Osteoblast (primary cell): ENCODE measurements at places on chromosomes 13 and 19. TPM values are rescaled to one million over a fixed set of nuclear protein-coding genes. Genes with fewer than 3 reads are reported as not detected.
A peak's percentile ranks its signal among the peaks of the same experiment; 100 is the strongest.

DNA sequence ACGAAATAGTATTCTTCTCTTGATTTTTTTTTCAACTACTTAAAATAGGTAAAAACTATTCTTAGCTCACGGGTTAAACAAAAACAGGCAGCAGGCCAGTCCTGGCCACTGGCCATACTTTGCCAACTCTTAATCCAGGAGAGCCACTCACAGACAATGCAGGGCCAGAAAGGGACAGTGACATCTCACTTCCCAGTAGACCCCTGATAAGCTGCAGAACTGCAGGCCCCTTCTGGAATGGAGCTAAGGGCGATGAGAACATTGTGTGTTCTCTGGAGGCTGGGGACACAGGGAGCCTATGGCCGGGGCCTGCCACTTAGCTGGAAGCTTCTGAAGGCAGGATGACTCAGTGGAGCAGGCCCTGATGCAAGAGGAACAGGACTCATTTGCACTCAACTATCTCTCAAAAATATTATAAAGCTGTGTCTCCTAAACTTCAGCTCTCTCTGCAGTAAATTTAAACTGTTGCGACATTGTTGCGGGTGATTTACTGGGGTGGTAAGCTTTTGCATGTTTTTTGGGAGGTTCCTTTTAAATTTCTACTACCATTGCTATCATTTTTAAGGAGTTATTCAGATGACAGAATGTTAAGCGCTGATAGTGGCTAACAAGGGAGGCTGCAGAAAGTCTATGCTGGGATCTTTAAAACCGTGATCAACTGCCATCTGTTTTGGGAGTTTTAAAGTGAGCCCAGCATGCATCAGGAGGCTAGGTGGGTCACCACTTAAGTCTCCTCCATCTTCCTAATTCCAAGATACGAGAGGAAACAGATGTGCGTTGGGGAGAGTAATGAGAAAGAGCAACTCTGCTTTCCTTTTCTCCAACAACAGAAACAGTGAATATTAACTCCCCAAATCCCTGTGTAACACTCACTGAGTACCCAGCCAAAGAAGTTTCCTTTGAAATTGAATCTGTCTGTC is 33.2 kb upstream of the KATNAL1 start:
- no peaks in the 10 kb centered on the region for H3K36me3 ChIP-seq
- H3K27ac ChIP-seq, result peak overlapping the region; percentile 68
- H3K27me3 ChIP-seq, result no peaks in the 10 kb centered on the region
- H3K4me1 ChIP-seq, result peaks cover 45% of the 10 kb centered on the region

- H3K4me3 ChIP-seq, result peak overlapping the region; percentile 94
- H3K36me3 ChIP-seq, result peaks cover 32% of the 10 kb centered on the region
- H3K27me3 ChIP-seq, result peaks cover 4% of the 10 kb centered on the region
- H3K4me1 ChIP-seq, result peaks cover 10% of the 10 kb centered on the region
Measured at GRCh38 chr19:57321751-57322150, 1.5 kb downstream of the ZNF543 start.

DNA sequence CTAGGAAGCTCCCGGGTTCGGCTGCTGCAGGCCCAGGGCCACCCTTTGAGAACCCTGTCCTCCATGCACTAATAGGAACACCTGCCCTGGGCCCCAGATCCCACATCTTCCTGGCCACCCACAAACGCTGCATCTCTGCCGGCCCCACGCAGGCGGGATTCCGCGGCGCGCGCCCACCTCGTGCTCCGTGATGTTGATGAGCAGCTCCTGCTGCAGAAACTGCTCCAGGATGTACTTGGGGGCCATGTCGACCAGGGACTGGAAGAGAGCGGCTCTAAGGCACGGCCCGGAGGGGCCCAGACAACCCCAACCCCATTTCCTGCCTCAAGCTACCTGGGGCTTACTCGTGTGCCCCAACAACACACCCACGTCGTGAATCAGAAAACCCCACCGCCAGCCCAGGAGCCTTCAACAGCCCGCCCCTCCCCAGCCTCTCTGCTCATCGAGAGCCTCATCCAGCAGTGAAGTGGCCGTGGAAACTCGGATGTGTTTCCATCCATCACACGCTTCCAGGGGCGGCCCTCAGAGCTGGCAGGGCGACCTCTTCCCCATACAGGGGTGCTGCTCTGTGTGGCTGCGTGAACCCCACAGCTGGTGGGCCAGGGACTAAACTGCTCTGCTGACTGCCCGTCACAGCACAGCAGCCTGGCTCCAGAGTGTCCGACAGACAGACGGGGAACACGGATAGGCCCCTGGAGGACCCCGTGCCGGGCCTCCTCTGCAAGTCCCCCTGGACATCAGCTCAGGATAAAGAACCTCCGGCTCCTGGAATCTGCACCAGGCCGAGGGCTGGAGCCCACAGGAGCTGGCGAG is 4.2 kb downstream of the POLR2E start:
- no peak for DNase-seq
- peaks cover 10% of the 10 kb centered on the region for H3K4me1 ChIP-seq
- no peak overlapping the region for H3K4me3 ChIP-seq
- H3K36me3 ChIP-seq, result peaks cover 21% of the 10 kb centered on the region

DNA sequence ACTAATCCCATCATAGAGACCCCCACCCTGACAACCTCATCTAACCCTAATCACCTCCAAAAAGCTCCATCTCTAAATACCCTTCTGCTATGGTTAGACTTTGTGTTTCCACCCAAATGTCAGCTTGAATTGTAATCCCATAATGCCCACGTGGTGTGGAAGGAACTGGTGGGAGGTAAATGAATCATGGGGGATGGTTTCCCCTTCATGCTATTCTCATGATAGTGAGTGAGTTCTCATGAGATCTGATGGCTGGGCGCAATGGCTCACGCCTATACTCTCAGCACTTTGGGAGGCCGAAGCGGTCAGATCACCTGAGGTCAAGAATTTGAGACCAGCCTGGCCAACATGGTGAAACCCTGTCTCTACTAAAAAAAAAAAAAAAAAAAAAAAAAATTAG is 2.6 kb downstream of the VMAC start:
- H3K4me1 ChIP-seq, result peaks cover 13% of the 10 kb centered on the region
- no peak for DNase-seq
- H3K36me3 ChIP-seq, result peaks cover 6% of the 10 kb centered on the region
- H3K27ac ChIP-seq, result no peak overlapping the region
- H3K27me3 ChIP-seq, result no peaks in the 10 kb centered on the region
- H3K4me3 ChIP-seq, result no peak overlapping the region

DNA sequence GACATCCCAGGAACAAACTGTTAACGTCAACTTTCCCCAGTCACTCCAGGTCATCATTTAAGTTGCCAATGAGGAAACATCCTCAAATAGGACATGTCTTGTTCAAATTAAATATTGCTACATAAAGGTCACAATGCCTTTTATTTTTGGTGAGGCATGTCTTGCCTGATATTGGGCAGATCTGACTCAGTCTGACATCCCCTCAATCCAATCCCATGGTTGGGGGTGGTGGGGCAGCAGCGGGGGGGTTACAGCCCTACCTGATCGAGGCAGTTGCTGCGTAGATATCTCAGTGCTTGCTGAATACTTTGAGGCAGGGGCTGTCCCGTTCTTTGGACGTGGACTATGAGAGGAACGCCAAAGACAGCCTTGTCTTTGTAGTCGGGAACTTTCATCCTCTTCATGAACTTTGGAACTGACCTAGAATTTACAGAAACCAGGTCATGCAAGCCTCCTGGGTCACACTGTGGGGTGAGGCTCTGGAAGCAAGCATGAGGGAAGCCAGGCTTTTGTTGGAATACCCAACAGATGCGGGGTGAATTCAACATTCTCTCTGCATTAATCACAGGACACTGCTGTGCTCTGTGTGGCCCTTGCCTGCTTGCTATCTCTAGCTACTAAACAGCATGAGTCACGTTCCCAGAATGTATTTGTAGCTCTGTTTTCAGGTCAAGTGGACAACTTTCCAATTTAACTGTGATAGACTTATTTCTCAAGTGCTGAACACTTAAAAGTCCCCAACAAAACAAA is 109.8 kb downstream of the KL start:
- H3K4me1 ChIP-seq, result peaks cover 21% of the 10 kb centered on the region
- DNase-seq, result peak; percentile 93
- H3K27ac ChIP-seq, result peak overlapping the region; percentile 83
- H3K36me3 ChIP-seq, result peaks cover 75% of the 10 kb centered on the region
- no peaks in the 10 kb centered on the region for H3K27me3 ChIP-seq
- no peak overlapping the region for H3K4me3 ChIP-seq

DNA sequence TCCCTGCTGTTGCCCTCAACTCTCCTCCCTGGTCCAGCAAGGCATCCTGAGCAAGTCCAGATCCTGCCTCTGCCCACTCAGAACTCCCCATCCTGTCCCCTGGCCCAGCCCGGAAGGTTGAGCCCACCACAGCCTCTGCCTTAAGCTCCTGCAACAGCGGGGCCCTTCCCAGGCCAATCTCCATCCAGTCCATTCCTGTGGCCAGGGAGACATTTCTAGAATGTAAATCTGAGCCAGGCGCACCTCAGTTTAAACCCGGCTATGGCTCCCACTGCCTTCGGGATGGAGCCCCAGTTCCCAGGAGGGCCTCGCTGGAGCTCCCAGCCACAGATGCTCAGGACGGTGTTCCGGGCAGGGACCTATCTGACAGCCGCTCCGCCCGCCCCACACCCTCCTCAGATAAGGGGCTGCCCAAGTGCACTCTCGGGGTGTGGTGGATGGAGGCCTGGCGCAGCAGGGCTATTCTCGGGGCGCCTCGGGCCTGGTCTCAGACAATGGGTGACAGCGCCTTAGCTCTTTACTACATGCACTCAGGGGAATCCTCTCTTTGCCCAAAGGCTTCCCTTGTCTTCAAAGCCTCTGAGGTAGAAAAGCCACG is 5.3 kb downstream of the TRAPPC6A start:
- H3K27me3 ChIP-seq, result no peaks in the 10 kb centered on the region
- H3K4me1 ChIP-seq, result peaks cover 23% of the 10 kb centered on the region
- DNase-seq, result peak; percentile 19
- no peaks in the 10 kb centered on the region for H3K36me3 ChIP-seq
- H3K4me3 ChIP-seq, result no peak overlapping the region
- H3K27ac ChIP-seq, result peak overlapping the region; percentile 17

DNA sequence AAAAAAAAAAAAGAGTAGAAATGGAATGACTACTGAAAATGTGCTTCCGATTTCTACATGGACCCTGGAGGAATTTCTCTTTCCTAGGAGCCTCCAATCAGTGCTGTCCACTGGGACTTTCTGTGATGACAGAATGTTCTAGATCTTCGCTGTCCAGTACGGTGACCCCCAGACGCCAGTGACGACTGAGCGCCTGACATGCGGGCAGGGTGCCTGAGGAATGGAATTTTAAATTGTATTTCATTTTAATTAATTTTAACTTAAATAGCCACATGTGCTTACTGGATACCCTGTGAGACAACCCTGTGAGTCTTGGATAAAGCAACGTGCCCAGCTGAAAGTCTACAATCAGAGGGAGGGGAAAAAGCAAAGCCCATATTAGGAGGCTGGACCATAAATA is 4.1 kb upstream of the TLE6 start:
- H3K36me3 ChIP-seq, result no peaks in the 10 kb centered on the region
- H3K4me1 ChIP-seq, result peaks cover 6% of the 10 kb centered on the region
- DNase-seq, result peak; percentile 19
- no peak overlapping the region for H3K4me3 ChIP-seq
- no peak overlapping the region for H3K27ac ChIP-seq

DNA sequence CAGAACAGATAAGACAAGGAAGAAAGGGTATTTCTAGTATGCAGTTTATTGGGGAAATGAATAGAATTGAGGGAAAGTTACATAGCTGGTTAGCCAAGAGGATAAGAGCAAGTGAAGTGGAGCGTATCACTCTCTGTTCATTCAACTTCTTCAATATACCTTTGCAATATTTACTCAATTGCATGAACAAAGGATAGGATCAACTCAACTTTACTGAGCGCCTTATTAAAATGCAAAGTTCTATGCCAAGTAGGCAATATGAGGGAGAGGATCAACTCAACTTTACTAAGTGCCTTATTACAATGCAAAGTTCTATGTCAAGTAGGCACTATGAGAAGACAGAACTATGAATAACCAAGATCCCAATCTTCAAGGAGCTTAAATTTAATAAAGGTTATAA is 43.9 kb downstream of the ZC3H13 start:
- no peak overlapping the region for H3K4me3 ChIP-seq
- H3K27me3 ChIP-seq, result no peaks in the 10 kb centered on the region
- peaks cover 36% of the 10 kb centered on the region for H3K36me3 ChIP-seq
- H3K4me1 ChIP-seq, result no peaks in the 10 kb centered on the region

- peak overlapping the region; percentile 66 for H3K27ac ChIP-seq
- peak; percentile 97 for DNase-seq
Measured at GRCh38 chr19:18021121-18021755, 13.3 kb downstream of the ARRDC2 start.

DNA sequence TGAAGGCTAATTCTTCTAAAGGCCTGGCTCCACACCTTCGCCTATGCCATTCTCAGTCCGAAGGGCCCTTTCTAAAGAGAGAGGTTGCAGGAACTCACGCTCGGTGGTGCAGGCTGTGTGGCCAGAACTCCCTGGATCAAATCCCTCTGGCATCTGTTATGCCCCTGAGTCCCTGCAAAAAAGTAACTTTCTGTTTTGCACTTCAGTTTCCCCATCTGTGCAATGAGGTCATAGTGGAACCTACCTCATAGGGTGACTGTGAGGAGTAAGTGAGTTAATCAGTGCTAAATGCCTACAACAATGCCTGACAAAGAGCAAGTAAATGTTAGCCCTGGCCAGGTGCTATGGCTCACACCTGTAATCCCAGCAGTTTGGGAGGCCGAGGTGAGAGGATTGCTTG is 7.3 kb downstream of the IGSF23 start:
- no peaks in the 10 kb centered on the region for H3K27me3 ChIP-seq
- H3K36me3 ChIP-seq, result no peaks in the 10 kb centered on the region
- H3K4me3 ChIP-seq, result no peak overlapping the region
- no peak for DNase-seq

The DMKN gene
- 24.2 and 30.9 TPM in 2 replicates for total RNA-seq
